ENCODE measurements at places on chromosomes 12 and 14.

DNA sequence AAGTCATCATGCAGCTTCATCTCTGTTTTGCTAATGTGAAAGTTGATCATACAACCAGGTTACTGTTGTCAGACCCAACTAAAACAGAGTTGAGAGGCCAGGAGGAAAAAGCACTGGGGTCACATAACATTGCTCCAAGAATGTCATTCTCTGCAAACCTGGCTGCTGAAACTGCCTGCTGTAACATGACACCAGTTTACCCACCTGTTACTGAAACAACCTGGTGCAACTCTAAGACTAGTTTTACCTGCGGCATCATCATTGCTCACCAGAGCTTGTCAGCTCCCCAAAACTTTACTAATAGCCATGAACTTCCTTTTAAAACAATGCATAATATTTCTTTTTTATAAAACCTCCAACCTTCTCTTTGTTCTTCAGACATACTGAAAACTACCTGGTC lies 30.7 kb upstream of the DEGS2 start:
- DNase-seq = no peak

- no peak for DNase-seq
These were observed 43.9 kb upstream of the ABCC9 start for GRCh38 chr12:21985155-21985554.

- DNase-seq = peak; percentile 27
These were observed 1.1 kb downstream of the BRI3BP start for GRCh38 chr12:124994437-124994975.

DNA sequence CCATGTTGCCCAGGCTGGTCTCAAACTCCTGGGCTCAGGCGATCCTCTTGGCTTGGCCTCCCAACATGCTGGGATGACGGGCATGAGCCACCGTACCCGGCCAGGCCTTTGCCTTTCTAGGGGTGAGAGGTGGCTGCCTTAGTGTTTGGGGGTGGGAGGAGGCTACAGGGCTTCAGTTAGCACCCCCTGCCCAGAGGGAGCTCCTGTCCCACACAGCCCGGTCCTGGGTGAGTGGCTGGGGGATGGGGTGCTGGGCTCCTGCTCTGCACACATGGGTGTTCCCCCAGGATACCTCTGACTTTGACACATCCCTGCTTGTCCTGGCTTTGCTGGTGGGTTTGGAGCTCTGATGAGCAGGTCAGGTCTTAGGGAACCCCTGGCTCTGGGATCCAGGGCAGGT lies 9.9 kb downstream of the ULK1 start:
- no peak for DNase-seq

- no peak for DNase-seq
These were observed 1.7 kb downstream of the RASSF8 start for GRCh38 chr12:25960143-25960542.
